Skeletal muscle tissue (tissue), 5 donors: ENCODE measurements at places on chromosomes 3 and 15. TPM values are rescaled to one million over a fixed set of nuclear protein-coding genes. Genes with fewer than 3 reads are reported as not detected.

Gene USP4
- 18.3 TPM for total RNA-seq

Gene GOLGA8N
- 5.2 TPM for total RNA-seq

Gene UACA
- 100 TPM for total RNA-seq

Gene MESP1
- 0.52 TPM for total RNA-seq

Gene KCNH8
- under 0.01 TPM for total RNA-seq

Gene CSTA
- total RNA-seq = 0.52 TPM

Gene SOX14
- total RNA-seq = not detected

Gene SLC2A2
- not detected for total RNA-seq

Gene GRK7
- total RNA-seq = not detected

Gene TMCO5A
- total RNA-seq = not detected

Gene NRG4
- total RNA-seq = not detected

Gene TARS3
- 21.4 TPM for total RNA-seq

Gene MAGI1
- 23.5 TPM for total RNA-seq

Gene MINDY4B
- not detected for total RNA-seq

Gene DAPK2
- 2.6 TPM for total RNA-seq

Gene DRD3
- not detected for total RNA-seq

Gene LRRK1
- total RNA-seq = 3.7 TPM

Gene C3orf22
- total RNA-seq = under 0.01 TPM

Gene UROC1
- not detected for total RNA-seq

Gene RSRC1
- total RNA-seq = 33.4 TPM

Gene DPH6
- total RNA-seq = 20.9 TPM

Gene RRP9
- total RNA-seq = 14.6 TPM

Gene ERC2
- total RNA-seq = 1.0 TPM

Gene DUOXA1
- total RNA-seq = not detected

Gene GABRR3
- total RNA-seq = not detected

Gene CCR9
- total RNA-seq = 0.52 TPM

Gene HRH1
- total RNA-seq = 5.2 TPM

Gene STAB1
- total RNA-seq = 67.3 TPM

Gene BUB1B
- total RNA-seq = 8.4 TPM

Gene UBAP1L
- 2.1 TPM for total RNA-seq

Gene CRYGS
- 1.0 TPM for total RNA-seq

Gene LMCD1
- total RNA-seq = 35.0 TPM

Gene DPPA4
- 0.52 TPM for total RNA-seq

Gene NLGN1
- total RNA-seq = 5.7 TPM
